Activated gamma-delta T cell treated with anti-CD3 and anti-CD28 coated beads, Interleukin-2, amount 50 U/mL, for 16 hours (primary cell): ENCODE measurements at places on chromosomes 2 and 18.

GRCh38 chr2:162244541-162245031 lies 1.3 kb upstream of the FAP start:
- no peak for DNase-seq

GRCh38 chr2:165448406-165448805 lies 21.1 kb upstream of the CSRNP3 start:
- no peak for DNase-seq

DNA sequence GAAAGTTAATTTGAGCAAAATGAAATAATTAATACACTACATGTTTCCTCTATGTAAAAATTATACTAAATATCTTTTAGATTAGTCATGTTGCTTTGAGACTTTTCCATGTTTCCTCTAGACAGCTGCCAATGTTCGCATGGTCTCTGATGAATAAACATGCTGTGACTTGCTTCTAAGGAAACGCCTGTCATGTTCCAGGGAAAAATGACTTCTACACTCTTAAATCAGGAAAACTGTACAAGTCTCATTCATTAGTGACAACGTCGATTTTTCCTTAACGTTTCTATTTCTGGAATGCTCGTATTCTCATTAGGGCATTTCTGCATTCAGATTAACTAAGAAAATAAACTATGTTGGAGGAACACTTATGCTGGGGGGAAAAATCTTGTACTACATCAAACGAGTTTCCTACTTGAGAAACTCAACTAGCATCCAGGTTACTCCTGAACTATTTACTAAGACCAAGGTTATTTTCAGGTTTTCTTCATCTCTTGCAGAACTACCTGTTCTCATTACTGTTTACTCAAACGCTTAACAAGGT lies 1.6 kb downstream of the COBLL1 start:
- no peak for DNase-seq

- no peak for DNase-seq
Observed at GRCh38 chr2:219210886-219211362, 4.3 kb downstream of the ZFAND2B start.

GRCh38 chr2:37827455-37827854 lies 97.6 kb upstream of the RMDN2 start:
- DNase-seq = no peak

GRCh38 chr2:186695081-186695756 lies 1.4 kb downstream of the FAM171B start:
- DNase-seq = no peak

GRCh38 chr2:144629935-144630334 lies 110.0 kb upstream of the ZEB2 start:
- no peak for DNase-seq

GRCh38 chr2:207167099-207167923 lies 1.6 kb upstream of the KLF7 start:
- no peak for DNase-seq

- no peak for DNase-seq
Observed at GRCh38 chr2:109322641-109323040, 193.6 kb downstream of the SH3RF3 start.

DNA sequence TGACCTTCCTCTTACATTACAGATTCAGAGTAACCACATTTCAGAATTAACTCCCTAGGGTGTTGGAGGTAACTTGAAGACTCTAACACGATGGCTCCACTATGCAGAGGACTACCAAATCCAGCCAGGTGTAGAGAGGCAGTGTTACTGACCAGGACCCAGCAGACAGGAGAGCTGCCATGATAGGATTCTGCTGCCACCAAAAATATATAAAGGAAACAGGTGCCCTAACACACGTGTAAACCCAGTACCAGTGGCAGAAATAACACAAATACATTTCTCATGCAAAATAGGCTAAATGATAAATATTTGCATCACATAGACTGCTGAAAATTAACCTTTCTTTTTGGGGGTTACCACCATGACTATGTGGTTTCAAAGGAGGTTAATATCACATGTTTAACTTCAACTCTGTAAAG lies 7.0 kb downstream of the ZBTB14 start:
- DNase-seq = no peak

DNA sequence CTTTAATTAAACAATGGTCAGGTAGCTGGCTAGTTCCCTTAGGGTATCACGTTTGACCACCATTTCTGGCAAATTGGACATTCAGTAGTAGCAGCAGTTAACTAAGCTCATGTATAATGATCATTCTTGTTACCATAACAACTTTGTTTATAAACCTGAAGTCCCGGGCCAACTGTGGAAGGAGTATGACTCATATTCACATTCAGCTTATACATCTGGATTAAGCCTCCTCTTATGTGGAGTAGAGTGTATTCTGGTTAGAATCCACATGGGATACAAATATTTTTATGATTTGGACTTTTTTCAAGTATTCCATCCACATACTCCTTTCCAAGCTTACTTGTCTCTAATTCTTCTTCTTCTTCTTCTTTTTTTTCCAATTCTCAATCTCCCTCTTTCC lies 70.3 kb upstream of the ZSWIM2 start:
- no peak for DNase-seq

- no peak for DNase-seq
Observed at GRCh38 chr2:47310801-47311560, 92.0 kb upstream of the MSH2 start.

- no peak for DNase-seq
Observed at GRCh38 chr2:143486976-143487375, 357.8 kb downstream of the ARHGAP15 start.

DNA sequence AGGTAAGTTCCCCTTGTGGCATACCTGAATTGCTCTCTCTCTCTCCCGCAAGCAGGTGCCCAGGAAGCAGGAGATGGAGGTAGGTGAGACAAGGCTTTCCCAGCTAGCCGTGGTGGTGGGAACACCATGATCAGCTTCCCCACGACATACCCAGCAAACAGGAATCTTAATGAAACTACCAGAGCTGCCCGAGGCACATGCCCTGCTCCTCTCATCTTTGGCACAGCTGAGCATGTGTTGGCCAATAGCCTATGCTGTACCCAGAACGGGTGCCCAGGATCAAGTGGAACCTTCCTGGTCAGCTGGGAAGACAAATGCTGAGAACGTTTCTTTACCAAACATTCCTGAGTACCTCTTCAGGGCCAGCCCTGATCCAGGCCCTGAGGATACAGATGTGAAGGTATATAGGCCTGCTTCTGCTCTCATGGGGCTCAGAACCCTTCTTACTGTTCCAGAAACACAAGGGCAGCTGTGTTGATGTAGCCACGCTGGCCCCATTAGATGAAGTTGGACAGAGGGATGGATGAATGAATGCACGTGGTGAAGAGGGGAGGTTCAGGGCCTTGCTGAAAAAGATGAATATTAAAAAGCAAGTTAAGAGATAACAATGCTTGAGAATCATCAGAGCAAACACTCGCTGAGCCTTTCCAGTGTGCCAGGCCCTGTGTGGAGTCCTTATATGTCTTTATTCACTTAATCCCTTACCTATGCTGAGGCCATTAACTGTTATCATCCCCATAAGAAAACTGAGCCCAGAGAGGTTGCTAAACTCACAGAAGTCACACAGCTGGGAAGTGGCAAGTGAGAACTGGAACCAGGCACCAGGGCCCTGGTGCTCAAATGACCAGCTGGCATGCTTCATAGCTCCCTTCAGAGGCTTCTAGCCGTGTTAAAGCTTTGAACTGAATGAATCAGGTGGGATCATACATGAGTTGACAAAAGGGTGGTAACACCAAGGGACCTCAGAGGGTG lies 68.8 kb upstream of the TMEM247 start:
- no peak for DNase-seq

DNA sequence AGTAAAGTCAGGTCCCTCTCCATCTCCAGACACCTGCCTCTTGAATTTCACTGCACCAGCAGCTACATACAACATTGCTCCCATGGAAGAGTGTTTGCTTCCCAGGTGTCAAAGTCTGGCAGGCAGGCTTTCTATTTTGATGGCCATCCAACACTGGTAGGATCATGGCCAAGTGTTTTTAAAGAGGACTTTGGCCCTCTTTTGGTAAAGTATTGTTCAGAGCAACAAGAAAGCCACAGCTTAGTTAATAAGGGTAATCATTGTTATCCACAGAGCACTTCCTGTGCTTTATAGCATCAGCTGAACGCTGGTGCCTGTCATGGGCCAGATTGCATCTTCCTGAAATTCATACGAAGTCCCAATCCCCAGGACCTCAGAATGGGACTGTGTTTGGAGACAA lies 133.2 kb downstream of the NCK2 start:
- DNase-seq = no peak
